Natural killer cell treated with Interleukin-12 subunit alpha and Interleukin-12 subunit beta and Interleukin-15 and Interleukin-18, amount 100 ng/mL, for 72 hours (primary cell): ENCODE measurements at places on chromosomes 1 and 21. TPM values are rescaled to one million over a fixed set of nuclear protein-coding genes. Genes with fewer than 3 reads are reported as not detected.
A peak's percentile ranks its signal among the peaks of the same experiment; 100 is the strongest.

DNA sequence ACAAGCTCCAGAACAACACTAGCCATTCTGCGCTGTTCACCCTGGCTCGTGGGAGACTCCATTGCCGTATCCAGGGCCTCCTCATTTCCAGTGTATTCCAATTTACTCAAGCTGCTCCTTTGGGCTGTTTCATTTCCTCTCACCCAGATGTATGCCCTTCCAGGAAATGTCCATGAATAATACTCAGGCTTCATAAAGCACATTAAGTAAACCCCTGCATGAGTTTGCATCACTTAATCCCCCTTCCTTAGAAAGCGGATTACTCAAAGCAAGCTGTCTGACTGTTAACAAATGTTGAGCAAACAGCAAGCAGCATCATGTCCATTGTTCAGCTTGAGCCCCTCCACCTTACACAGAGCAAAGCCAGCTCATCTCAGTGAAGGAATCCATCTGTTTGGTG is 403.6 kb upstream of the PBX1 start:
- no peak overlapping the region for H3K4me3 ChIP-seq
- no peaks in the 10 kb centered on the region for H3K36me3 ChIP-seq
- no peak for DNase-seq
- H3K27me3 ChIP-seq: no peaks in the 10 kb centered on the region
- no peak overlapping the region for H3K27ac ChIP-seq

DNA sequence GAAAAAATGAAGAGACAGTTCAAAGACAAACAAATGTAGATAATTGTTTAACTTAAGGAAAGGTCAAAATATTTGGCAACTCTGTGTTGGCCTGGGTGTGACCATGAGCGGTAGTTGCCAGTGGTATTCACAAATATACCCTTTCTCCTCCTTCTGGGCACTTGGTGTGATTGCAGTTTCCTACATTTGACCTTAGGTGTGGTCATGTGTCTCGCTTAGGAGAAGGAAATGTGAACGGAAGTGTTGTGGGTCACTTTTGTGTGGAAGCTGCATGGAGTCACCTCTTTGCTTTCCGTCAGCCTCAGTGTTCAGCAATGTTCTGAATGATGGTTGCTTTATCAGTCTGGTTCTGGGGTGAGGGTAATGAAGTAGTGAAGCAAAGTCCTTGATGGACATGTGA is 3.4 kb upstream of the PCSK9 start:
- DNase-seq: no peak
- H3K27ac ChIP-seq: no peak overlapping the region
- no peaks in the 10 kb centered on the region for H3K36me3 ChIP-seq
- peaks cover 6% of the 10 kb centered on the region for H3K4me1 ChIP-seq
- peaks cover 42% of the 10 kb centered on the region for H3K27me3 ChIP-seq
- no peak overlapping the region for H3K4me3 ChIP-seq

DNA sequence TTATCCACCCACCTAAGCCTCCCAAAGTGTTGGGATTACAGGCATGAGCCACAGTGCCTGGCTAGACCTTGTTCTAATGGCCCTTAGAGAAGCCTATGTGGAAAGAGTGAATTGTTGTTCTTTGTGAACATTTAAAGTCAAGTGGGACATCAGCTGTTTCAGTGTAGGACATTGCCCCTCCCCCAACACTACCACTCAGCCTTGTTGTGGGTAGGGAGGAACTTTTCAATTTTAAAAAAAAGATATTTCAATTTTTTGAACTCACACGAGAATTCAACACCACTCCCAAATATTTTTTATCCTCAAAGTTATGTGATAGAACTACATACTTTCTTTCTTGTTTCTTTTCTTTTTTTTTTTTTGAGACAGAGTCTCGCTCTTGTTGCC is 36.7 kb upstream of the TMEM222 start:
- no peaks in the 10 kb centered on the region for H3K27me3 ChIP-seq
- H3K27ac ChIP-seq: no peak overlapping the region
- no peaks in the 10 kb centered on the region for H3K36me3 ChIP-seq

- peaks cover 23% of the 10 kb centered on the region for H3K27me3 ChIP-seq
- no peak overlapping the region for H3K27ac ChIP-seq
- no peak for DNase-seq
- no peaks in the 10 kb centered on the region for H3K4me1 ChIP-seq
- no peak overlapping the region for H3K4me3 ChIP-seq
Observed at GRCh38 chr1:17978016-17978415, 129.6 kb upstream of the IGSF21 start.

- DNase-seq: no peak
- peak overlapping the region; percentile 42 for H3K4me3 ChIP-seq
- H3K27me3 ChIP-seq: no peaks in the 10 kb centered on the region
- peaks cover 89% of the 10 kb centered on the region for H3K4me1 ChIP-seq
Observed at GRCh38 chr1:41681331-41682098, 197.0 kb upstream of the EDN2 start.

DNA sequence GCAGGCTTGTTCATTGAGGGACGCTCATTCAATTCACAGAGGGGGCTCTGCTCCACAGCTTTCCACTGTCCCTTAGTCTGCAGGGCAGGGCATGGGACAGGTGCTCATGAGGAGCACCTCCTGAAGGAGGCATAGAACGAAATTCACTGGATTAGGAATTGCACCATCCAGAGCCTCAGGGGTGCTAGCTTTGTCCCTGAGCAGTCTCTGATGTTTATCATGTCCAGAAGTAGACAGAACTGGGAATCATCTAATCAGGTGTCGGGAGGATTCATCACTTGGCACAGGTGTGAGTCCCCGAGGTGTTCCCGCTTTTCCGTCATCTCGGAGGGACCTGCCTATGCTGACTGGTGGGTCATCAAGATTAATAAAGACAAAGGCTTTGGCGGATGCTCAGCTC is 321.4 kb downstream of the AJAP1 start:
- no peak overlapping the region for H3K4me3 ChIP-seq
- no peaks in the 10 kb centered on the region for H3K27me3 ChIP-seq
- H3K36me3 ChIP-seq: no peaks in the 10 kb centered on the region
- H3K27ac ChIP-seq: no peak overlapping the region
- no peak for DNase-seq

DNA sequence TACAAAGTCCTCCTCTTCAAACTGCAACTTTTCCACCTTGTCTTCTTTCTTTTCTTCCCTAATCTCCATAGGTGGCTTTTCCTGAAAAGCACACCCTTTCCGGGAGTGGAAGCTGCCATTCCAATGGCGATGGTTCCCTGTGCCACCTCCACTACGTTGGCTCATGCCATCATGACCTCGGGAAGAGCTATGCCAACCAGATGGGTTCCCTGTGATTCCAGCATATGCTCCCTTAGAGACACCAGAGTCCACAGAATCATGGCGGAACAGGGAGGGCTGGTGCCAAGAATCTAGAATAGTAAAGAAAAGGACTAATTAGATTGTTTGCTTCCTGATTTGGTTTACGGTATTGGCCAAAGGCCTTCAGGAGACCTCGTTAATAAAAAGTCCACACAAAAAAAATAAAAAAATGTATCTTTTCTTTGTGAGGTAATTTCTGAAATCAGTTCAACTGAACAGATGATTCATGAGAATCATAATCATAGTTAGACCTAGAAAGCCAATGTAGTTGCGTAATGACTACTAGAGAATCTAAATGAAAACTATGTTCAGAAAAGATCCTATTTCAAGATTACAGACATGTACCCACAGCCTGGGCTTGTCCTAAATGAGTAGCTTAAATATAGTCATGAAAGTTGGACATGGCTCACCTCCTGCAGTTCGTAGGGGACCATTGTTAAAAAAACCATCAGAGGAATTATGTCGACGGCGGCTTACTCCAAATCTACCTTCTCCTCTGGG is 30.9 kb upstream of the CCDC17 start:
- H3K4me1 ChIP-seq: peaks cover 8% of the 10 kb centered on the region
- peaks cover 27% of the 10 kb centered on the region for H3K36me3 ChIP-seq
- peak overlapping the region; percentile 45 for H3K27ac ChIP-seq
- no peaks in the 10 kb centered on the region for H3K27me3 ChIP-seq

The VAV3 gene
- 11.6 TPM for total RNA-seq

The NPHS2 gene
- total RNA-seq: not detected

The SELL gene
- 29.5 TPM for total RNA-seq

The PDE9A gene
- total RNA-seq: 1.4 TPM

The LHX8 gene
- not detected for total RNA-seq

The TMEM125 gene
- total RNA-seq: not detected

The TAS1R1 gene
- total RNA-seq: not detected

The PODN gene
- not detected for total RNA-seq

The SLC35E2B gene
- total RNA-seq: 34.6 TPM
